Fibroblast of upper back skin (primary cell): ENCODE measurements at places on chromosomes 7 and 10.

DNA sequence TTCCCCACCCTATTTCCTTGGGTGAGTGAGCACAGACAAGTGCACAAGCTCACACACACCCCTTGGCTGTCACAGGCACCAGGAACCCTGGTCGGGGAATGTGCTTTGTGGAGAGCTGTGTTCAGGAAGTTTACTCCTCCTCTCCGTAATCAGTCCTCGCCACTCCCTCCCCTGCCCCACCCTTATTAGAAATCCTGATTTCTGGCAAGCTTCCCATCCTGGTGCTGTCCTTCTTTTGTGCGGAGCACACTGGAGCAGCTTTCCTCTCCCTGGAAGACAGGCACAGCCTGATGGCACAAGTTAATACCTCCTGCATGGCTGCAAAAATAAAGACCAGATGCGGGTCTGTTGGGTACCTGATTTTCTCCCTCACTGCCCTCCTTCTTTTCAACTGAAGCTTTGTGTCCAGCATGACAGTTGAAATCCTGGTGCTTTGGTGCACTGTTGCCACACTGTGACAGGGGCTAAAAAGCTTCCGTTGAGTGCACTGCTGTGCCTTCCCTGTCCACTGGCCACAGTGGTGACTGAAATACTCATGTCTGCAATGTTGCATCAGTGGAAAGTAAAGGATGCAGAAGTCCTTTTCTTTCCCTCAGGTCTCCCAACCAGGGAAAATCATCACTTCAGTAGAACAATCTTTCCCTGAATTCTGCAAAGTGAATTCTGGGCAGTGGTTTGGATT lies 55.0 kb downstream of the LRRC4 start:
- DNase-seq: no peak

DNA sequence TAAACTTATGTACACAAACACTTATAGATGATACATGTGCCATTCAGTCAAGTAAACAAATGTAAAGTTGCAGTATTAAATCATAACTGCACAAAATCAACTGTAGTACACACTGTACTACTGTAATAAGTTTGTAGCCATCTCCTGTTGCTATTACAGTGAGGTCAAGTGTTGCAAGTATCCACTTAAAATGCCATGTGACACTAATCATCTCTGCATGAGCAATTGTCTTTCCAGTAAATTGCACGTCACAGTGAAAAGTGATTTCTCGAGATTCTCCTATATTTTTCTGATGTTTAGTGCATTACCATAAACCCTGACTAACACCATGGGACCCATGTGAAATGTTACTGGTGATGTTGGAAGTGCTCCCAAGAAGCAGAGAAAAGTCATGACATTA lies 293.3 kb upstream of the SP4 start:
- DNase-seq: no peak

- no peak for DNase-seq
These were observed 46.4 kb upstream of the PARD3 start for GRCh38 chr10:34861293-34862021.

DNA sequence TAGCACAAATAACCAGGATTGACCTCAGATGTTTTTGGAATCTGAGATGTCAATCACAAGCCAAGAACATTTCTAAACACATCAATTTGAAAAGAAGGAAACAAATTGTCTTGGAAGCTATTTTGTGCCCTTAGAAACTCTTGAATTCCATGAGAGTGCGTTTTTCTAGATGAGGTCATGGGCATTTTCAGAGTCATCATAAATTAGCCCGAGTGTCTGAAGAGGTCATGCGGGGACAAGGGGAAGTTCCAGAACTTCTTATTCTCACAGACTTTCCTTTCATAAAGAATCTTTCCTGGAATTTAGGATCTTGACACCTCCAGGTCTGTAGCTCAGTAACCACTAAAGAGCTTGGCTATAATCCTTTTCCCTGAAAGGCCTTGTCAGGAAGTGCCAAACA lies 28.2 kb downstream of the IL2RA start:
- DNase-seq: peak; percentile 1
